Activated gamma-delta T cell treated with Interleukin-2 at 50 U/mL for 16 hours (primary cell): ENCODE measurements at places on chromosomes 4 and X.

DNA sequence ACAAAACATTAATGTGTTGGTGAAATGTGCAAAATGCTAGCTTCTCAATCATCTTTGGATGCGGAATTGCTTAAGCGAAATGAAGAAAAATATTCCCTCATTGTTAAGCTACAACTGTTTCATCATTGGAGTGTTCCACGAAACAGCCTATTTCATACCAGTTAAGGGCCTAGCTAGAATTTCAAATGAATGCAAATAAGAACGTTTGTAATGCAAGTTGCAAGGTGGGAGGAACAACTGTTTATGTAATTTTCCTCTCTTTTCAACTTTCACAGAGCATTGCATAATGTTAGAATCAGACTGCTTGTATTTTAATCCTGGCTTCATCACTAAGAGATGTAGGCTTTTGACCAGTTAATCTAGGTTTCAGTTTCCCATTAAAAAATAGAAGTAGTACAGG is 480.1 kb downstream of the IL1RAPL1 start:
- DNase-seq, result no peak

DNA sequence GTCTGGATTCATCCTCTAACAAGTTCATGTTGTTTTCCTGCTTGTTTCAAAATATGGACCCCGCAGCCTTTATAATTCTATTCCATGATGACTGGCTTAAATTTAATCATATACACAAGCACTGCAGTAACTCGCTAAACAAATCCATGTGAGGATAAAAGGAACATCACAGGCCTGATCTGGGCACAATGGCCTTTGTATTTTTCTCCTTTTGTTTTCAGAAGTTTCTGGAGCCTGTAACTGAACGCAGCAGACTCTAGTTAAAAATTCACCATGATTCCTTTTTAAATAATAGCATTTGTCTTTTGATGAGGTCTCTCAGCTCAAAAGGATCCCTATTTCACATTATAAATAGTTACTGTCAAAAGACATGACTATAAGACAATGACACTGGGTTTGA is 30.2 kb upstream of the TMEM184C start:
- DNase-seq, result no peak

DNA sequence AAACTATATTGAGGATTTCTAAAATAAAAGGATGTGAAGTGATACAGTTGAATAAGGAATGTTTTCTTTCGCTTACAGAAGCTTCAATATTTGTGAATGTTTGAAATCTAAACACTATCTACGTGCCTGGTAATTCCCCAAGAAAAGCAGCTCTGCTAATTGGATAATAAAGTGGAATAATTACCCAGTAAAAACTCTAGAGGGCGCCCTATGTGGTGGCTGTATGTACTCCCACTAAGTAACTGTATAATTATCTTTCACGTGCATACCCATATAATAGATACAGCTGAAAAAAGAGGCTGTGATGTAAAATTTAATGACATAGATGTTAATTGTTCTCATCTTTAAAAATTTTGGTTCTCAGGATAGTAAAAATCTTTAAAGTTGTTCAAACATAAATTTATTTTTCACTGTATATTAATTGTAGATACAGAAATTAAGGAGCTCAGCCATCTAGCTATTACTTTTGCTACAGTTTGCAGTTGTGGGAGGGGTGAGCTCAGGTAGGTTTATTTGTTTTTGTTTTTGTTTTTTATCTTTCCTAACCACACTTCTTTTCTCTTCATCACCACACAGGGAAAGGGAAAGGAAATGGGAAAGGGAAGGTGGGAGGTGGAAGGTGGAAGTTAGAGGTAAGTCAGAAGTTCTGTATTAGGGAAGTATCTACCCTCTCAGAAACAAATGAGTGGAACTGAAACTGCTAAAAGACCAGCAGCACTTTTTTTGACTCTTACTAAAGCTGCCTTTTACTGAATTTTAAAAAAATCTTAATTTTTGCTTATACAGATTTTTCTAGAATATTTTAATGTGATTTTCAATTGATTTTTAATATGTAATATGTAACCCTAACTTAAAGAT is 151.7 kb upstream of the RPS6KA6 start:
- no peak for DNase-seq

DNA sequence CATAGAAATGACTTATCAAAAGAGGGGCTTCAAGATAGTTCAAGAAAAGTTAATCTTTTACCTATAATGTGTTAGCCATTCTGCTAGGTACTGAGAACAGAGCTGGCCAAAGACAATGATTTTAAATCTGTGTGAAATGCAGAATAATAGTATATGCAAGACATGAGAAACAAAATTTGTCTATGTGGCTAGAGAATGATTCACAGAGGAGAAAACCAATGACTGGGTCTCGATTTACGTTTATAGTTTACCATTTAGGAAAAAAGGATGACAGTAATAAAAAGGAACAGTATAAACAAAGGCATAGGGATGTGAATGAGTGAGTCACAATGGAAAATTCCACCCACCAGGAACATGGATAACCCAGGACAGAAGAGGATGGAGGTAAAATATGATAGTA is 31.9 kb downstream of the NPFFR2 start:
- no peak for DNase-seq

- DNase-seq, result no peak
Measured at GRCh38 chr4:22072726-22073125, 124.2 kb upstream of the KCNIP4 start.

- DNase-seq, result no peak
Measured at GRCh38 chrX:72358313-72358712, 52.6 kb upstream of the CITED1 start.

GRCh38 chrX:12010436-12010835 is 127.8 kb upstream of the FRMPD4 start:
- DNase-seq, result no peak

DNA sequence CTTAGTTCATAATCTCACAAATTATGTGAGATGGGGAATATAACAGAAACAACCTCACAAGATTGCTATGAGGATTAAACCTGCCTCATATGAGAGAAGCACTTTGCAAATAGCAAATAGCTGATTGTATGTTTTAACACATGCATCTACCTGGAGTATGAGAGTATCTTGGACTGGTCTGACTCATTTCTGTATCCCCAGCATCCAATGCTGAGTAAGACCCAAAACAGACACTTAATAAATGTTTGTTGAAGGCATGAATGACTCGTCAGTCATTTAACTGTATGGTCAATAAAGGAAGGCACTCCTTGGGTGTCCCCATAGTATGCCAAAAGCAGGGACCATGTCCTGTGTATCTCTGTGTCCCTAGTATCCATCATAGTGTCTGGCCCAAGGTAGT is 350.9 kb upstream of the F9 start:
- no peak for DNase-seq

- no peak for DNase-seq
Measured at GRCh38 chrX:45186643-45187026, 14.0 kb downstream of the DIPK2B start.

GRCh38 chrX:103831803-103832544 is at the start of gene RAB9B:
RAB9B (minus strand) TSS chrX:103832257; CDS start chrX:103825784, 6,473 bp downstream.
- DNase-seq, result peak; percentile 5

DNA sequence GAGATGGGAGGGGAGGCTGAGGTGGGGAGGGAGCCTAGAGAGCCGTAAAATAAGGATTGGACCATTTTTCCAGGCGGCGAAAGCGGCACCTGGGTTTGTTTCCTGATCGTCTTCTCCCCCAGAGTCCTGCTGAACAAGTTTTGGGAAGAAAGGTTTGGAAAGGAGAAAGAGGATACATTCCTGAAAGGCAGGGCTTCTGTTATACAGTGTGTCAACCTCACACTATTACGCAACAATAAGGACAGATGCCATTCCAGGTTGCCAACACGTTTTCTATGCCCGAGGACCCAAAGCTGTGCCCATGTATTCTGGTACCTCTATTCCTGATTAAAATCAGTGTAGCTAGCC is 658 bp downstream of the SCOC start:
- DNase-seq, result no peak

GRCh38 chrX:45622042-45622423 is 421.4 kb upstream of the DIPK2B start:
- no peak for DNase-seq

- no peak for DNase-seq
Measured at GRCh38 chr4:83974111-83974780, 438.3 kb downstream of the GPAT3 start.

- DNase-seq, result no peak
Measured at GRCh38 chr4:156251373-156252065, 297.9 kb upstream of the CTSO start.

DNA sequence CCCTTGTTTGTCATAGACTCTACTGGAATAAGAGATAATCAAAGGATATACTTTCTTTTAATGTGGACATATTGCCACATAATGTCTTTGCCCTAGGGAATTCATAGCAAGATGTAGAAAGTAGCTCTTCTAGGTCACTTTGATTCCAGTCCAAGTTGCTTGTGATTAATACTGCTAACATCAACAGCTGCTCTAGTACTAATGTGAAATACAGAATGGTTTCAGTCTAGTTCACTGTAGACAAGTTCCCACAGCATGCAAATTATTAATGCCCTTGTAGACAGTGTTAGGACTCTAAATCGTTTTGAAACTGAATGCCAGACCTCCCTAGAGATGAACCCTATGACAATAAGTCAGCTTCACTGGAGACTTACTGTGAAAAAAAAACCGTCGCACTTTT is 494.6 kb upstream of the ATOH1 start:
- no peak for DNase-seq

- no peak for DNase-seq
Measured at GRCh38 chr4:186570193-186570996, 15.0 kb upstream of the MTNR1A start.

GRCh38 chr4:92236877-92237276 is 66.9 kb upstream of the GRID2 start:
- DNase-seq, result no peak

DNA sequence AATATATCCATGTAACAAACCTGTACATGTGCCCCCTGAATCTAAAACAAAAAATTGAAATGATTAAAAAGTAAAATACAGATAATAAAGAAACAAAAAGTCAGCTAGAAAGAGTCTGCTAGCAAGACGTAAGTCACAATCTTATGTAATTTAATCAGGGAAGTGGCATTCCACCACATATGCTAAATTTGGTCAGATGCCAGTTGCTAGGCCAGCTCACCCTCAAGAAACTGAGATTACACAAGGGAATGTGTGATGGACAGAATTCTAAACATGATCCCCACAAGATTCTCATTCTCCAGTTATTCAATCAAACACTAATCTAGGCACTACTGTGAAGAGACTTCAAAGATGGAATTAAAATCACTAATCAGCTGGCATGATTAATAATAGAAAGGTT is 689.3 kb downstream of the CENPC start:
- DNase-seq, result no peak

GRCh38 chr4:76993787-76994641 is 44.5 kb downstream of the SEPTIN11 start:
- DNase-seq, result peak; percentile 41

GRCh38 chr4:65383589-65384305 is 286.5 kb downstream of the EPHA5 start:
- no peak for DNase-seq

GRCh38 chrX:15909605-15910004 is 55.0 kb upstream of the AP1S2 start:
- DNase-seq, result no peak

- no peak for DNase-seq
Measured at GRCh38 chrX:69236641-69237040, 71.4 kb upstream of the PJA1 start.

DNA sequence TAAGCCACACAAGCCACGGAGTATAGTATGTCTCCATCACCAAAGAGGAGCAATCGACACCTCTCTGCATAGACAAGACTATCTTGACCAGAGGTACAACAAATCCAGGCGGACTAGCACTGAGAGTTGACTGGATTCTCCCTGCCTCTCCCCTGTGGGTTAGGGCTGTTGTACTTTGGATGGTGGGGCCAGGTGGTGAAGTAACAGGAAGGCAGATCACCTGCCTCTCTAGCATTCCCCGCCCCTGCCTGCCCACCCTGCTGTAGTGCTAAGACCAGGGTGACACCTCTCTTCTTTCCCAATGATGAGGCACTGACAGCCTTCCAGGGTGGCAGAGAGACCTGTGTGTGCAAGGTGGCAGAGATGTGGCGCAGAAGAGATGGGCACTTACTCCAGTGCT is 47.5 kb upstream of the TRIM2 start:
- DNase-seq, result no peak

DNA sequence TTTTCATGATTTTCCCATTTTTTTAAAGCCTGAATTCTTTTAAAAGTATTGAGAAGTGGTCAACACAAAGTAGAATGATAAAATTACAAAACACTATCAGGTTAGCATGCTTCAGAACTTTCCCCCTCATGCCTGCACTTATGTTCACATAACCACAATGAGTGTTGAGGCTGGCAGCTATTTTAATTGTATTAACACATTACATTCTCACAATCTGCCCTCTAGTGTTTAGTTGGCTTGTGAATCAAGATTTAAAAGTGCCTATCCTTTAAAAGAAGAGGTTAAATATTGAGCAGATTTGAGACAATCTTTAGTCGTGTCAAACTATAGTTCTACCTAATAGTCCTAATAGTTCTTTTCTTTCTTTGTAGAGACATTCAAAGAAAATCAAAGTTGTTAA is 93.6 kb upstream of the NAP1L5 start:
- no peak for DNase-seq

DNA sequence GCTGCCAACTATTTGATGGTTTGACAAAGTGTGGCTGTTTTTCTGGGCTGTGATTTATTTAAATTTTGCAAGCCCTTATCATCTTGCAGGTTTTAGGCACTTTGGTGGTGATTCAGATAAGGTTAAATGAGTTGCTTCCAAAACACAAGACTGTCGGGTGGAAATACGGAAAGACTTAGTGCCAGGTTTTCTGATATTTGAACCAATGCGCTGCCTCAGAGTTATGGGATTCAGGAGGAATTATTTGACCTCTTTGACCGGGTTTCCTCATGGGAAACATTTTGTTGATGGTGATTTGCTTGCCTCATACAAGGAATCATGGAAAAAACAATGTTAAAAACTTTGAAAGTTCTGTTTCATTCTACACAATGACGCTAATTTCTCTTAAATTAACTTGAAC is 136.1 kb upstream of the MAP9 start:
- DNase-seq, result no peak

GRCh38 chr4:112664611-112665010 is 27.7 kb downstream of the LARP7 start:
- DNase-seq, result no peak

- DNase-seq, result peak; percentile 56
Measured at GRCh38 chr4:89024051-89024675, 32.8 kb downstream of the FAM13A start.

- no peak for DNase-seq
Measured at GRCh38 chr4:186104890-186105646, 564 bp downstream of the FAM149A start.

- DNase-seq, result peak; percentile 93
Measured at GRCh38 chrX:1453951-1454785, 1.5 kb upstream of the ASMTL start.

- no peak for DNase-seq
Measured at GRCh38 chrX:127558811-127559210, 493.4 kb downstream of the ACTRT1 start.

DNA sequence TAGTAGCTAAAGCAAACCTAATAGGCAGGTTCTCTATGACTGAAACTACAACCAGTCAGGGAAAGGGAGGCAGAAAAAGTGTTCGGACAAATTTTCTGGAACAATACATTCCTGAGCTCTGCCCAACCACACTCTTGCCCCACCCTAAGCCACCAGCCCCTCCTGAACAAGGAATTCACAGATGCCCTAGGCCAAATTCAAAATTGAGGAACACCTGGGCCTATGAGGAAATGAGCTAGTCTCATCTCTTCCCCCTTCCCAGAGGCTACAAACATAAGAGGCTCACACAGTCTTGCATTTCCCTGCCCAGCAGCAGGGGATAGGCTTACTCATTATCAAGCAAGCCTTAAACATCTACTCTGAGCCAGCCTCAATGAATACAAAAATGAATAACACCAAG is 284.7 kb downstream of the ZNF674 start:
- DNase-seq, result no peak

- no peak for DNase-seq
Measured at GRCh38 chr4:117700111-117700892, 334.0 kb upstream of the NDST3 start.

GRCh38 chr4:187798385-187798784 is 197.2 kb upstream of the ZFP42 start:
- no peak for DNase-seq
